ENCODE measurements at places on chromosomes 13 and 19.

GRCh38 chr13:32023698-32024097 is 7.9 kb upstream of the FRY start:
- no peak for DNase-seq

GRCh38 chr13:45928176-45928575 is 76.6 kb upstream of the SIAH3 start:
- no peak for DNase-seq

DNA sequence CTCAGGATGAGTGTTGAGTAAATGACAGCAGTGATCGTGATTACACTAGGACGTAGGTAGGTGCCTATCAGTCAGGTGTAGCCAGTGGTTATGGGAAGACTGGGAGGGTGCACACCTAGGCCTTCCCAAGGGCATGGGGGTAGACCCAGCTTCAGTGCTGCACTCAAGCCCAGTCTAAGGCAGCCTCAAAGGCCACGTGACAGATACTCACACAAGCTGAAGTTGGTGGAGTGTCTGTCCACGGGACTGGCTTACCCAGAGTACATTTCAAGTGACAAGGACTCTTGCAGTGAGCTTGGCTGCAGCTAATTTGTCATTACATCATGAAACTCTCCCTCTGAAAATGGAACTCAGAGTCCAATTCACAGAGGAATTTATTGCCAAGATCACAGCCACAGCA is 118.3 kb downstream of the SHISA2 start:
- DNase-seq = no peak

GRCh38 chr19:16575282-16575681 is 3.1 kb upstream of the SLC35E1 start:
- no peak for DNase-seq

DNA sequence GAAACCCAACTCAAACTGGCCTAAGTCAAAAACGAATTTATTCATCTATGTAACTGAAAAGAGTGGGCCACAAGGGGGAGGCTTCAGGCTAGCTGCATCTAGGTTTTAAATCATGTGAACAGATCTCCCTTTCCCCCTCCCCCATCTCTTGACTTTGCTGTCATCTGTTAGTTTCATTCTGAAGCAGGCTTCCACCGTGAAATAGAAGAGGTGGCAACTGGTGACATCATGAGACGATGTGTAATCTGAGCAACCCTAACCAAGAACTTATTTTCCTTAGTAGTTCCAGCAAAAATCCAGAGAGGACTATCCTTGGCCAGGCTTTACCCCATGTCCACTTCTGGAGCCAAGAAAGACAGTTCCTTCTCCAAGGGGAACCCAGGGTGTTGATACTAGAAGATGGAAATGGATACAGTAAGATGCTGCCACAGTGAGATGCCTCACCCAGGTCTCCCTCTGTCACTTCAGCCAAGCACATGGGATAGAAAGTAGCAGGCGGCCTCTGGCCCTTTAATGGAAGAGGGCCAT is 9.4 kb downstream of the SAMD4B start:
- no peak for DNase-seq

DNA sequence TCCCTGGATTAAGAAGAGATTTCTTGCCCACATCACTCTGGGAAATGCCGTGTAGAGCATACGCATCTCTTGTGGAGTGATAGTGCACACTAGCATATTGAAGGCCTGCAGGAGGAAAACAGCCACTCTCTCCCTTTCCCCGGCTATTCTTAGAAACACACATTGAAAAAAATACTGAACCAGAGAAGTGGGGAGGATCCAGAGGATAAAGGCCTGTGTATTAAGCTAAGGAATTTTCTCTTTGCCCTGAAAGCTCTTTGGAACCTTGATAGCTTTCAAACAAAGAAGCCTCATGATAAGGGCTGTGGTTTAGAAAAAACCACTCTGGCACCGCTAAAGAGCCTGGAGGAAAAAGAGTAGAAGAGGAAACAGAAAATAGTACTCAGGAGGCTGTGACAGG is 386.1 kb upstream of the NBEA start:
- DNase-seq = no peak

GRCh38 chr19:13615890-13616289 is 109.6 kb upstream of the CACNA1A start:
- DNase-seq = no peak
